ENCODE measurements at places on chromosomes 12 and 14.

- no peak for DNase-seq
These were observed 306.2 kb downstream of the TRHDE start for GRCh38 chr12:72578327-72578726.

DNA sequence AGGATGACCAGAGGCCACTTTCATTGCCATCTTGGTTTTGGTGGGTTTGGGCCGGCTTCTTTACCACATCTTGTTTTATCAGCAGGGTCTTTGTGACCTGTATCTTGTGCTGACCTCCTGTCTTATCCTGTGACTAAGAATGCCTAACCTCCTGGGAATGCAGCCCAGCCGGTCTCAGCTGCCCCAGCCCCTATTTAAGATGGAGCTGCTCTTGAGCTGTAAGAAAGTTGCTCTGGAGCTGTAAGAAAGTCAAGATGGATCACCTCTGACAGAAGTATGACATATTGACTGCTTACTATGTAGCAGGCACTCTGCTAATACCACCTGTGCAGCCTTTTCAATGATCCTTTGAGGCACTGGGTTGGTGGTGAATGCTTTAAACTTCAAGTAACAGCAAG is 52.1 kb downstream of the RIN3 start:
- DNase-seq: no peak

DNA sequence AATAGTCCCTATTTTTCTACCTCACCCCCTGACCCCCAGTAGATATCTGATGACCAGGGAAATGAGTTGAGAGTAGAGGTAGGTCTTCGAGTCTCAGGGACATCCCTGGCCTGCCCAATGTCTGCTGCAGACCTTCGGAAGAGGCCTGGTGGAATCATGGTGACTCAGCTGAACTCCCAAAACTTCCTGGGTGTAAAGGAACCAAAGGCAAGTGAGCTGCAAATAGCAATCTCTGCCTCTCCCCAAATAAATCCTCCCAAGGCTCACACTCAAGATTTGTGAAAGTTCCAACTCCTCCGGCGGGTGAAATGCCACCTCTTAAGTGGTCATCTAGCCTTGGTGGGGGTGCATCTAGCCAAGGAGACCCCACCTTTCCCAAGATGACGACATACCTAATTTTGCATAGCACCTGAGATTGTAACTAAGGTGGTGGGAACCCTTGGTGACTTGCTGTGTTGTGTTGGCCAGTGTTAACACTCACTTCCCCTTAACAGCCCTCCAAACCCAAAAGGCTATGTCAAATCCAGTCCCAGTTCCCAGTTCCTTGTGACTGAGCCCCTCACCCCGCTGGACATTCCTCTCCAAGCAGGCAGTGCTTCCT is 6.3 kb downstream of the ZFP36L1 start:
- DNase-seq: no peak

- DNase-seq: no peak
These were observed 30.9 kb downstream of the NT5DC3 start for GRCh38 chr12:103810111-103810510.

DNA sequence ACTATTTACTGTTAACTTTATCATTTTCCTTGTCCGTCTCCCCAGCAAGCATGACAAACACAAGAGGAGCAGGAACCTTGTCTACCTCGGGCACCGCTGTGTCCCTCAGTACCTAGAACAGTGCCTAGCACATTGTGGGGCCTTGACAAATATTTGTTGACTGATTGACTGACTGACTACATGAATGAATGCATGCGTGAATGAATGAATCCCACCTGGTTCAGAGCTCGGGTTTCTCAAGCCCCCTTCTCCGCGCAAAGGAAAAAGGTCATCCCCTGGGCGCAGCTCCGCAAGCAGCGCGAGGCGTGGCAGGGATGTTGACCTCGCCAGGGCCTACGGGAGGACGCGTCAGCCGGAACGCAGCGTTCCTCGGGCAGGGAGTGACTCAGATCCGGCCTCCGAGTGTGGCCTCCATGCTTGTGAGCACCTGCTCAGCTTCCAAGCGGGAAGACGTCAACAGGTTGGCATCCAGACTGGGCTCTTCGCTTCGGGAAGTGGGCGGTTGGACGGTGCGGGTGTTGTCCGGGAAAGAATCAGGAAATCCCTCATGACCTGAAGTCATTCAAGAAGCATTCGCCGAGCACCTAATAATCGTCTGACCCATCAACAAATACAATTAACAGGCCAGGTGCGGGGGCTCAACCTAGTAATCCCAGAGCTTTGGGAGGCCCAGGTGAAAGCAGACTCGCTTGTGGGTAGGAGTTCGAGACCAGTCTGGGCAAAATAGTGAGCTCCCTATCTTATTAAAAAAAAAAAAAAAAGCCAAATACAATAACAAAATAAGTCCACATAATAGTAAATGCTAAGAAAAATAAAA is 13.9 kb upstream of the UBC start:
- no peak for DNase-seq

DNA sequence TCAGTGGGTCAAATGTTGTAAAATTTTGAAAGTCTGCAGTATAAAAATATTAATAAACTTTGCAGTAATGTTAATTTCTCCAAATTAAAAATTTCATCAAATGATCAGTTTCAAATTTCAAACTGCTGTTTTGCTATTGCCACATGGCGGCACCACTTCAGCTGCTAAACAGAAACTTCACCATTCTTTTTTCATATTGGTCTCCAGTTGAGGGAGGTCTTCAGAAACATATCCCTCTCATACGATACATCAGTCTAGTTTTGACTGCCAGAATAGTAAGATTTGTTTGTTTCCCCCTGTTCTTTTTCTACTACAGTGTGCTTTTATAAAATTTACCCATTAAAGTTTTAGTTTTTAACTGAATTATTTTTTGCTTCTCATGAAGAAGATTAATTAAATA is 4.2 kb upstream of the TRHDE start:
- no peak for DNase-seq
